ENCODE measurements at places on chromosomes 16 and 17.

GRCh38 chr17:63917646-63918045 lies 993 bp downstream of the GH1 start:
- no peak for DNase-seq

DNA sequence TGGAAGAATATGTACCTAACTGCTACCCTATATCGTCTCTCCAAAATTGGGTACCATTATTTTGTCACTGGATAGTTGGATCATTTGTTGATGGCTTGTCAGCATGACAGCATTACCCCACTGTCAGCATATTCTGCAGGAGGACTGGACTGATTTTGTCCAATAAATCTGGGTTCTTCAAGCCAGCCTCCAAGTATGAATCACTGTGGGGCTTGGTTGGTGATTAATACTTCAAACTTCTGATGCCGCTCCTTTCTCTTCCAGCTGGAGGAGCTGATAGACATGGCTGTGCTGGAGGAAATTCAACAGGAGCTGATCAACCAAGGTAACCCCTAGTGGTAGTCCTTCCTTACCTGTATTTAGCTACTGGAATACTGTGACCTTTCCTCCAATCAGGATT lies 2.5 kb downstream of the RPAIN start:
- peak; percentile 49 for DNase-seq

- DNase-seq = no peak
These were observed 11.4 kb downstream of the RAPGEFL1 start for GRCh38 chr17:40188694-40189093.

DNA sequence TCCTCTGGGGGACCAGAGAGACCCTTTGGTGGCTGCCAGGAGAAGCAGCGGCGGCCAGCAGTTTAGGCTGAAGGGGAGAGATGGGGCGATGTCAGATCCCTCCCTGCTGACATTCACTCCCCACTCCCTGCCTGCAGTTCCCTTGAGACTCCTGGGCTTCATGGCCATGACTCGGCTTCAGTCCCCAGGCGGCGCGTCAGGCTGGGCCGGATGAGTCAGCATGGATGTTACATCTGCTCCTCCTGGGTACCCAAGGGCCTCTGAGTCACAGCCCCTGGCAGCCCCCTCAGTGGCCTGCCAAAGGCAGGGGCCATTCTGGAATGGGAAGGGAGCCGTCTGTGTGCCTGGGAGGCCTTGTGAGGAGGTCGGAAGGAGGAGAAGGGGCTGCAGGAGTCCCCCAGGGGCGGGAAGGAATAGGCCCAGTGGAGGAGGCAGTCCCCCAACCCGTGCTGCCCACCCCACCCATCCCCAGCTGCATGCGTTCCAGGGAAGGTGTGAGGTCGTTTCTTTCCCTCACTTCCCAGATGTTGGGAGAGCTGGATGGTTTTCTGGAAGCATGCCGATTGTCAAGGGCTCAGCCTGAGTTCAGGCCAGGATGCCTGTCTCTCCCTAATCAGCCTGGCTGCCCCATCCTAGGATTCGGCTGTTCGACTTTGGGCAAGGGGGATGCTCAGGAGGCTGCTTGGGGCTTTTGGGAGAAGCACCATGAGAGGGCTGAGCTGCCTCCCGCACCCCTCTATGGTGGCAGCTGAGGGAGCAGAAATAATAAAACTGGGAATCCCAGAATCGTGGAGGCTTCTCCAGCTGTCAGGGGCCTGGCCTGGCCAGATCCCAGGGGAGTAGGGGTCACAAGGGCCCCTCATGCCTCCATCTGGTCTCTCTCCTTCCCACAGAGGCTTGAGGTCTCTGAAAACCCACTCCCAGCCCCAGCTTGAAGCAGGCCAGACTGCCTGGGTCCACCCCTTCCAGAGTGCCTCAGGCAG lies 9.7 kb downstream of the RHBDL3 start:
- peak; percentile 67 for DNase-seq

DNA sequence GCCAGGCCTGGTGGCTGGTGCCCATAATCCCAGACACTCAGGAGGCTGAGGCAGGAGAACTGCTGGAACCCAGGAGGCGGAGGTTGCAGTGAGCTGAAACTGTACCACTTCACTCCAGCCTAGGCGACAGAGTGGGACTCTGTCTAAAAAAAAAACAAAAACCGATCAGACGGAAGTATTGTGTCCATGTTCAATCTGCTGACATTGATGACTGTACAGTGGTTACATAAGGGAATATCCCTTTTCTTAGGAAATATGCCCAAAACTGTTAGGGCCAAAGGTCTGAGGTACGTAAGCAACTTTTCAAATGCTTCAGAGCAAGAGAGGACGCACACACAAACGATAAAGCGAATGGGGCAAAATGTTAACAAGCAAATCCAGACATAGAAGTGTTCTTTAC lies 69.8 kb upstream of the DNAH17 start:
- DNase-seq = no peak

Measured in fibroblast of the aortic adventitia (primary cell).